ENCODE measurements at places on chromosomes 2 and 18. TPM values are rescaled to one million over a fixed set of nuclear protein-coding genes. Genes with fewer than 3 reads are reported as not detected.

C2orf78 gene
- total RNA-seq = not detected

TCF7L1 gene
- total RNA-seq = 41.8 TPM

- H3K36me3 ChIP-seq = peaks cover 2% of the 10 kb centered on the region
- H3K27ac ChIP-seq = no peak overlapping the region
- H3K27me3 ChIP-seq = no peaks in the 10 kb centered on the region
- no peak overlapping the region for H3K4me3 ChIP-seq
- H3K4me1 ChIP-seq = peaks cover 50% of the 10 kb centered on the region
These were observed 13.2 kb downstream of the TSHZ1 start for GRCh38 chr18:75223687-75224347.

DNA sequence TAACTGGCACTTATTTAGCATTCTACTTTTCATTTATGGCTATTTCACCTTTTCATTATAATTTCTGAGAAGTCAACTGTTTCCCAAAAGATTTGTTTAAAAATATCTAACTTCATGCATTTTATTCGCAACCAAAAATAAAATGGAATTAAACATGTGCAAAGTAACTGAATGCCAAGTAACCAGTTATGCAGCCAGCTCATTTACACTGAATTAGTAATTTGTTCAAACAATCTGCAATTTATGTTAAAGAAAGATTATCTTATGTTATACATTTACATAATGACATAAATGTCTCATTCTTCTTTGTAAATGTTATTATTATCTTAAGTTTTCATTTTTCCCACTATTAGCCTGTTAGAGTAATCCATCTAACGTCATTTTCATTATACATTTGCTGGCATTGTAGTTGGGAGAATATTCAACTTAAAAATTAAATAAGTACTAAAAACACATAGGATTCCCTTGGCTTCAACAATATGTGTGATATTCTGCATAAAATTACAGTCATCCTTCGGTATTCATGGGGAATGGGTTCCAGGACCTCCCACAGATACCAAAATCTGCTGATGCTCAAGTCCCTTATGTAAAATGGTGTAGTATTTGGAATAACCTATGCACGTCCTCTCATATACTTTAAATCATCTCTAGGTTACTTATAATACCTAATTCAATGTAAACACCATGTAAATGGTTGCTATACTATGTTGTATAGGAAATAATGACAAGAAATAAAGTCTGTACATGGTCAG, 43.7 kb upstream of the STAM2 start:
- no peaks in the 10 kb centered on the region for H3K36me3 ChIP-seq
- no peak overlapping the region for H3K4me3 ChIP-seq
- H3K4me1 ChIP-seq = peaks cover 24% of the 10 kb centered on the region
- H3K27ac ChIP-seq = no peak overlapping the region

DNA sequence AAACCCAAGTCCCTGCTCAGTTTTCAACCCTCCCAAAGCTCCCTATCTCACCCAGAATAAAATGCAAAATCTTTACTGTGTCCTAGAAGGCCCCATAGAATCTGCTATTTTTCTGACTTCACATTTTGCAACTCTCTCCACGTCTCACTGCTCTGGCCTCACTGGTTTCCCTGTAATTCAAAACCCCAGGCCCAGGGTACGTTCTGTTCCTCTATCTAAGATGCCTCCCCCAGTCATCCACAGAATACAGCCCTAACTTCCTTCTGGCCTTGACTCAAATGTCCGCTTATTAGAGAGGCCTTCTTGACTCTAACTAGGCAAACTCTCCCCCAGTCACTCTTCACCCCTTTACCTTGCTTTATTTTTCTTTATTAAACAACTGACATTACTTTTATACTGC, 42.0 kb downstream of the FAM161A start:
- no peak overlapping the region for H3K4me3 ChIP-seq
- no peaks in the 10 kb centered on the region for H3K27me3 ChIP-seq
- H3K27ac ChIP-seq = no peak overlapping the region
- no peaks in the 10 kb centered on the region for H3K36me3 ChIP-seq
- H3K4me1 ChIP-seq = no peaks in the 10 kb centered on the region
- DNase-seq = no peak

GRCh38 chr18:44957461-44957860, 276.8 kb downstream of the SETBP1 start:
- H3K4me3 ChIP-seq = no peak overlapping the region
- H3K4me1 ChIP-seq = peaks cover 3% of the 10 kb centered on the region
- H3K27ac ChIP-seq = no peak overlapping the region
- DNase-seq = no peak
- no peaks in the 10 kb centered on the region for H3K27me3 ChIP-seq
